ENCODE measurements at places on chromosomes 2 and 18.

DNA sequence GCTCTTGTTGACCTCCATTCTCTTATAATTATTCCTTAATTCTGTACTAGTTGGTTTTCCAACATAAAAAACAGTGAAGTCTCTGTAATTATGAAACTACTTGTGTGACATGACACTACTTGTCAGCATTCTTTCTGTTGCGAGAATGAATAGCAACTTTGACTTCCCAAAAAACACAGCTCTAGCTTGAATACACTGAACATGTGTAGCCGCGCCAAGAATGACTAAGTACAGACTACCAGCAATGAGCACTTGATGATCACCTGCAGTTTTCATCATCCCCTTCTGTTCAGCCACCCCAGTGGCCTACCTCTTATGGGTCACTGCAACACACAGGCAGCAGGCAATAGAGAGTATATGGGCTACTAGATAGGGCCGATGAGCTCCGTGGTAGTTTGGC lies 229.3 kb downstream of the TGIF1 start:
- no peak for DNase-seq

DNA sequence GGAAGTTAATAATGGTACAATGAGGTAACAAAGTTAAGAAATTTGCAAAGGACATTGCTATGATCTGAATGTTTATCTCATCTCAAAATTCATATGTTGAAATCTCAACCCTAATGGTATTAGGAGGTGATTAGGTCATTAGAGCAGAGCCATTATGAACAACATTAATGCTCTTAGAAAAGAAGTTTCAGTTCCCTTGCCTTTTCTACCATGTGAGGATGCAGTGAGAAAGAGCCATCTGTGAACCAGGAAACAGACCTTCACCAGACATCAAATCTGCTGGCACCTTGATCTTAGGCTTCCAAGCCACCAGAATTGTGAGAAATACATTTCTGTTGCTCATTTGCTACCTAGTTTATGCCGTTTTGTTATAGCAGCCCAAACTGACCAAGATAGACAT lies 757.6 kb downstream of the NR4A2 start:
- no peak for DNase-seq

DNA sequence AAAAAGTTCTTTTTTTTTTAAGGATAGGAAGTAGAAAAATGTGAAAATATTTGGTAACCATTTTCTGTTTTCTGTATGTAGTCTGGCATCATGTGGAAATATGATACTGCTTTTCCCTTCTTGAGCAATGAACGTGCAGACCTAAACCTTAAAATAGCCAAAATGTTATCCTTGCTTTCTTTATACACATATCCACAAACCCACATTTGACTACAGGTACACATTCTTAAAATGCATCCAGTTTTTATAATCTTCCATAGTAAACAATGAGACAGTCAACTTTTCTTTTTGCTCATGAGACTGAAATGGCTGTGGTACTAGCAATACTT lies 90.9 kb downstream of the OSBPL6 start:
- DNase-seq, result no peak

GRCh38 chr2:174773215-174773614 lies 8.9 kb upstream of the CHRNA1 start:
- DNase-seq, result no peak

- DNase-seq, result no peak
Observed at GRCh38 chr2:232545511-232546375, 4.6 kb downstream of the TIGD1 start.

DNA sequence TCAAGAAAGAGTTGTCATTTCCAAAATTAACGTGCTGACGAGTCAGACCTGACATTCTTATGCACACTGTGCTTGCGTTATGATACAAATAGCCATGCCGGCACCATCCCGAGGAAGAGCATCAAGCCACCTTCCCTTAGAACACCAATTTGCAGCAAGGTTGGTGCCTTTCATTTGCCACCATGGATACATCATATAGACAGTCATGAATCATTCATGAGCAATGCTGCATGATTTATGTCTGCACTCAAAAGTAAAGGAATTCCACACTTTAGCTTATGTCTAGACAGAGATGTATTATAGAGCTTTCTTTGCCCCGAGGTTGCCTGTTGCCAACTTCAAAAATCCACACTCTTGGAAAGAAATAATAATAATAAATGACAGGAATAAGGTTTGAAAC lies 166.9 kb downstream of the VWC2L start:
- no peak for DNase-seq

DNA sequence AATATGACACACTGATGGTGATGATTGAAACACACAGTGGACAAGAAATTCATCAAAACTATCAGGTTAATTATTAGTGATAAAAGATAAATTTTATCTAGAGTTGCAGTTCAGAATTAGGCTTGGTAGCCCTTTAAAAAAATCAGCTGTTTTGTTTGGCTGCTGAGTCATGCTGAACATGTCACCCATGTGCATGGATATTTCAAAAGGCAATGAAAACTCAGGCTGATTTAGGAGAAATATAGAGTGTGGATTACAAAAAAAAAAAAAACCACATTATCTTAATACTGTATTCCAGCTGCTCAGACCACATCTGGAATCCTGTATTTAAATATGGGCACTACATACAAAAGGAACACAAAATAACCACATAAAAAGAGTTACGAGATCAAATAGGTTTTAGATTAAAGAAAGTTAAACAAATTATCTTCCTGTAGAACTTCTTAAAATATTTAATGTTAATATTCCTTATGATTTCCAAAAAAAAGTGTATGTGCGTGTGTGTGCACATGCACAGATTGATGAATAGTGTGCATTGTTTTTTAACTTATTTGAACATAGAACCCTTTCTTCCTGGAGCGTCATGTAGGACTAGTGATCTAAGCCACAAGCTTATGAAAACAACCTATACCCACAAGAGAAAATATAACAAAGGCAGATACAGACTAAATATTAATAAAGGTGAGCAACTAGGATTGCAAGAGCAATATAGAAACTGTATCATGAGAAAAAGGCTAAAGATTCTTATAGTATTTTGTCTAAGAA lies 186.2 kb downstream of the STK39 start:
- DNase-seq, result no peak

GRCh38 chr18:70169747-70170146 lies 35.7 kb downstream of the RTTN start:
- DNase-seq, result no peak

DNA sequence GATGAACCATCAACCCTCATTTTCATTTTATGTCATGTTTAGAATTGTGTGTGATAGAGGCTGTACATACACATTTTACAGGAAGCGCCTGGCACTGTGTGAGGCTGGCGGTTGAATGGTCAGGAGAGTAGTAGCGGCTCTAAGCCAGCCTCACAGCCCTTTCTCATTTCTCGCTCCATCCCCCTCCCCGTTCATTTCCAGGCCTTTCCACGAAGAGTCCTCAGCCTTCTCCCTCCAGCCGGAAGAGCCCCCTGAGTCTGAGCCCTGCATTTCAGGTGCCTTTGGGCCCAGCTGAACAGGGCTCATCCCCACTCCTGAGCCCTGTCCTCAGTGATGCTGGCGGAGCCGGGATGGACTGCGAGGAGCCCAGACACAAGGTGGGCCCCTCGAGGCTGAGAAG lies 51.8 kb downstream of the STK25 start:
- DNase-seq, result no peak

- DNase-seq, result no peak
Observed at GRCh38 chr18:9688036-9688741, 19.9 kb upstream of the RAB31 start.

DNA sequence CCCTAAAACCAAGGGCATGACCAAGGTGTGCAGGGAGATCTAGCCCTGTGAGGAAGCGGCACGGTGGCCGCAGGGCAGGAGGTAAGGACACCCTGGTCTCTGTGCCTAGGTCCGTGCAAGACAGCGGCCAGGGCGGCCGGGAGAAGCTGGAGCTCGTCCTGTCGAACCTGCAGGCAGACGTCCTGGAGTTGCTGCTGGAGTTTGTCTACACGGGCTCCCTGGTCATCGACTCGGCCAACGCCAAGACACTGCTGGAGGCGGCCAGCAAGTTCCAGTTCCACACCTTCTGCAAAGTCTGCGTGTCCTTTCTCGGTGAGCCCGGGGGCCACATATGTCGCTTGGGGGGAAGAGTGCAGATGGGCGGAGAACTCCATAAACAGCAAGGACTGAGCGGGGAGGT lies 235.4 kb downstream of the ATAD2B start:
- no peak for DNase-seq

GRCh38 chr2:70887550-70888246 lies 48.0 kb upstream of the ATP6V1B1 start:
- no peak for DNase-seq

DNA sequence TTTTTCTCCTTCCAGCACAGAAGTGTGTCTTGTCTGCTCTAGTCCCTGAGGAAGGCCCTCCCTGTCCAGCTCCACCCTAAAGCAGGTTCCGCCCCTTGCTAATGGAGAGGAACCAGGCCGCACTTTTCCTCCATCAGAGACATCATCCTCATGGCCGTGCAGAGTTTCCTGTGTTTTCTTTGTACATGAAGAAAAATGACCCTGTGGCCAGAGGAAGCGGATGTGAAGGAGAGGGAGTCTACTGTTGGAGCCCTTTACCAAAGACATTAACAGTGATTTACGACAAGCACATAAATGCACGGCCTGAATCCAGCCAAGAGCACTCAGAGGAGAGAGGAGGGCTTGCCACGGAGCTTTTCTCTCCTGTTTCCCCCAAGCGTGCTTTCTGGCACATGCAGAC lies 109.5 kb downstream of the RNF144A start:
- no peak for DNase-seq

DNA sequence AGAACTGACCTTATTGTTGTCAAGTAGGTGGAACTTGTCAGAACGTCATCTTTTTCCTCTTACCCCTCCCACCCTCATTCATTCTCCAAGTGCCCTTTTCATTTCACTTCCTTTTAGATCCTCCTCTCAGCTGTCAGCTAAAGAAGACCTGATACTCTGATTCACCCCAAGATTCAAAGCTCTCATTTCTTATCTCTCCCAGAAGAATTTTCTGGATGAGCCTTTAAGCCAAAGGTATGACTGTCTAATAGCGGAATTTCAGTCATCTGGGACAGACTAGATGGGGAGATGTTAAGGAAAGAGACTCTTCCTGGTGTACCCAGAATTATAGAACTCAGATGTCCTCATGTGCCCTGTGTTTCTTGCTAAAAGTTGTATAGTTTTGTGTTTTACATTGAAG lies 53.9 kb downstream of the TCF7L1 start:
- DNase-seq, result no peak

DNA sequence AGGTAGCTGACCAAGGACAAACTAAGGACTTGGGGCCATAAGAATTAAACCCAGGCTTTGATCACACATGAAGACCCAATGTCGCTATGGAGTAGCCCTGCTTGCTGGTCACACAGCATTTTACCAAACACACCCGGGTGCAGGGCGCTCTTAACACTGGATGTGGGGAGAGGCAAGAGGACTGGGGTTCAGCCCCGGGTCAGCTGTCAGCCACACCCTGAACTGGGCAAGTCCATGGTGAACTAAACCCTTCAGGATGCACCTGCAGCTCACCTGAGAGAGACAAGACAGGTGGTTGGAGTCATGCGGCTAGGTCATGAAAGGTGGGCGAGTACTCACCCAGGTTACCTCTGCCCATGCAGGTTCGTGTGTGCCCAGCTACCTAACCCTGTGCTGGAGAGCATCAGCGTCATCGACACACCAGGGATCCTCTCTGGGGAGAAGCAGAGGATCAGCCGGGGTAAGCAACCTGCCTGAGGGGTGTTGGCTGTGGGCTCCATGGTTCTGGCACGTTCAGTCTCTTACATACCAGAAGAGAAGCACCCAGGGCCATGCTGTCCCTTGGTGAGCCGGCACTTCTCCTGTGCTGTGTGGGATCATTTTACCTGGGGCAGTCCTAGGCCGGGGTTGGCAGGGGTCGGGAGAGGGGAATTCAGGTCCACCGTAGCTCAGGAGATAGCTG lies 15.2 kb downstream of the EHD3 start:
- DNase-seq, result no peak

GRCh38 chr2:174717273-174717672 lies 47.0 kb downstream of the CHRNA1 start:
- no peak for DNase-seq

DNA sequence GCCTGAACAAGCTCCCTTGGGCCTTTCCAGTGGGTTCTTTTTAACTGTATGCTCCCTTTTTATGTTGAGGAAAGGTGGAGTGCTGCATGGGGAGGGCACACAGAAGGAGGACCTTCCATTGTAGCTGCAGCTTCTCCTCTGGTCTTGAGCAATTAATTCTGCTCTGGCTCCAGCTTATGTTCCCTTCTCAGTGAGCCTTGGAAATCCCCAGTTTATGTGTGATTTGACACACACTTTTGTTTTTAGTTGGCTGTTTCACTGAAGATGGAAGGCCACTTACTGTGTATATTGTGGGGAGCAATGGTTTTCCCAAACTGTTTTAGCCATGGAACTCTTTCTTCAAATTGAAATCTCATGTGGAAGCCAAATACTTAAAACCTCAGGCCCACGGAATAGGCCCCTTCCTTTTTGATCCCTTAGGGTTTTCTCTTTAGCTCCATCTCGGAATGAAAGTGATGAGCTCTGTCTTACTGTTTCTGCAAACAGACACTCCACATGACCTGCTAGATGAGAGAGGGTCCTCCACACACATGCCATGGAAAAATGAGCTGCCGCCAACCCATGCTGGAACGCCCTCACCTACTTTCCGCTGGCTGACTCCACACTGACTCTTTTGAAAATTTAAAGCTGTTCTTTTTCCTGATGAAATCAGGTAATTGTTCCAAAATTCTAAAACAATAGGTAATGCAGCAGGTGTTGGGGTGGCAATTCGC lies 280.9 kb upstream of the SIX2 start:
- DNase-seq, result no peak

DNA sequence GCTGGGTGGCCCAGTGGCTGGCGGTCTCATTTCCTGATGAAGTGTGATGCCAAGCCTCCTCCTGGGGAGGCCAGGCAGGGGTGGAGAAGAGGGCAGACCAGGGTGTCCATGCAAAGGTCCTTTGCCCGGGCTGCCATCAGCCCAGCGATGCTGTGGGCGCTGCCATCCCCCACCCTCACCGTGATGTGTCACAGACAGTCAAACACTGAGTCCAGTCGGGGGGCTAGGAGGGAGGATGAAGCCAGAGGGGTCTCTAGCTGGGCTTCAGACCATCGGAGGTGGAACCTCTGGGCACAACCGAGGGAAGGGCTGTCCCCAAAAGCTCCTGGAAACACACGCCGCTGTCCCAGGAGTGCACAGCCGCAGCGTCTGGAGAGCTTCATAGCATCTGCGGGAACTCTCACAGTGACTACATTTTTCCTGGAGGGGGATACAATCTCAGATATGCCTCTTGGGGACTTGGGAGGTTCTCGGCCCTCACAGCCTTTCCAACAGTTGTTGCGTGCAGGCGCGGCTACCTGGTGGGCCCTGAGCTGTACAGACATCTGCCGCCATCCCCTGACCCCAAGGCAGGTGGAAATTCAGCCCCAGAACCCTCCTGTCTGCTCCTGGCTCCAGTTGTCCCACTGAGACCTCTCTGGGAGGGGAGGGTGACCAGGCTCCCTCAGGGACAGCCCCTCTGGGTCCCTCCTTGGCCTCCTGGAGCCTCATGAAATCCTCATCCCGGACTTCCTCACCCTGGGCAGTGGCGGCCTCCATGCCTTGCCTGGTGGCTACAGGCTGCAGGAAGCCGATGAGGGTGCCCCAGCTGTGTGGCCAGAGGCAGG lies 26.5 kb upstream of the OTOS start:
- no peak for DNase-seq

Measured in HCT116 (cell line).